ENCODE measurements at places on chromosomes 11 and 22. TPM values are rescaled to one million over a fixed set of nuclear protein-coding genes. Genes with fewer than 3 reads are reported as not detected.

Gene ARHGAP32
- 9.3 TPM for total RNA-seq

Gene HEPN1
- not detected for total RNA-seq

Gene NNMT
- total RNA-seq, result 202 TPM

Gene TMEM191C
- 0.07 TPM for total RNA-seq

Gene C11orf87
- not detected for total RNA-seq

Gene SGSM1
- total RNA-seq, result 0.50 TPM

Gene CWF19L2
- 15.3 TPM for total RNA-seq

Gene APOA4
- total RNA-seq, result not detected

Gene CARD16
- 23.5 TPM for total RNA-seq

Gene GLYATL2
- not detected for total RNA-seq

Gene FOLR2
- total RNA-seq, result not detected

Gene C1QTNF4
- total RNA-seq, result 0.43 TPM

Gene APLNR
- not detected for total RNA-seq

Gene OR52A1
- total RNA-seq, result not detected

All from thoracic aorta endothelial cell (primary cell).